ENCODE measurements at places on chromosomes 6 and 20.

GRCh38 chr6:12047792-12048432, 35.8 kb downstream of the HIVEP1 start:
- no peak for DNase-seq

DNA sequence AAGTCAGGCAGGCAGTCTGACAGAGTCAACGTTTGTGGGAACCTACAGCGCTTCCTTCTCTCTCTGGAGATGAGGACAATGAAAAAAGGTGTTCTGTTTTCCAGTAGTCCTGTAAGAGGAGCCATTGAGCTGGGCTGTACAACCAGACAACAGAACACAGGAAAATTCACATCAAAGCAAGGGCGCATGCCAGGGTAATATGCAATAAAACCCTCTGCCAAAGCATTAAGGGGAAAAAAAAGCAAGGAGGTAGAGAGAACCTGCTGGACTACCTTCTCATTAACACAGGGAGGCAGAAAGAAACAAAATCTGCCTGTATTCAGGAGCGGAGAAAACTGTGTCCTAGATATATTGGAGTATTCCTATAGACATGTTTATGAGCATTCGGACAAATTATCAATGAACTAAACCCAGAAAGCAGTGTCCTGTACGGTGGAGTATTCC, 1.3 kb downstream of the RNF24 start:
- peak; percentile 77 for DNase-seq

- no peak for DNase-seq
Observed at GRCh38 chr6:89702349-89702748, 63.8 kb upstream of the LYRM2 start.

DNA sequence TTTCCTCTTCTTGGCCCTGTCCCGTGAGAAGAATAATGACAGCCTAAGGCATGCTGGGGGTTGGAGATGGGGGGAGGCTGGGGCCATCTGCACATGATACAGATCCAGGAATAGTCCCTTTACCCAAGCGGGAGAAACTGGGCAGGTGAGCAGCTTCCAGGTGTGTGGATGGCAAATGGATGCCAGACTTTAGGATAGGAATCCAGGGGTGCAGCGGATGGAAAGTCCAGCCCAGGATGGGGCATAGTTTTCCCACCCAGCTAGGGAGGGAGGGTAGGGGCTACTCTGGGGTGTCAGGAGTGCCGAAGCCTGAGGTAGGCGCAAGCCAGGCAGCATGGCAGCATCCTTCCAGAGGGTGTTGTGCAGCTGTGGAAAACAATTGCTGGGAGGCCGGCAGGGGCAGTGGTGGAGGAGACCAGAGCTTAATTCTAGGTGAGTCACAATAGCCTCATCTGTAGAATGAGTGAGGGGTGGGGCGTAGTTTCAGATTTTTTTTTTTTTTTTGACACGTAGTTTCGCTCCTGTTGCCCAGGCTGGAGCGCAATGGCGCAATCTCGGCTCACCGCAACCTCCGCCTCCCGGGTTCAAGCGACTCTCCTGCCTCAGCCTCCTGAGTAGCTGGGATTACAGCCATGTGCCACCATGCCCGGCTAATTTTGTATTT, 15.4 kb upstream of the FAM110A start:
- no peak for DNase-seq

GRCh38 chr6:38141085-38141484, 321.6 kb downstream of the ZFAND3 start:
- DNase-seq, result no peak

Data from femur (tissue), 1 donor.